ENCODE measurements at places on chromosomes 12 and 14.
A peak's percentile ranks its signal among the peaks of the same experiment; 100 is the strongest.

DNA sequence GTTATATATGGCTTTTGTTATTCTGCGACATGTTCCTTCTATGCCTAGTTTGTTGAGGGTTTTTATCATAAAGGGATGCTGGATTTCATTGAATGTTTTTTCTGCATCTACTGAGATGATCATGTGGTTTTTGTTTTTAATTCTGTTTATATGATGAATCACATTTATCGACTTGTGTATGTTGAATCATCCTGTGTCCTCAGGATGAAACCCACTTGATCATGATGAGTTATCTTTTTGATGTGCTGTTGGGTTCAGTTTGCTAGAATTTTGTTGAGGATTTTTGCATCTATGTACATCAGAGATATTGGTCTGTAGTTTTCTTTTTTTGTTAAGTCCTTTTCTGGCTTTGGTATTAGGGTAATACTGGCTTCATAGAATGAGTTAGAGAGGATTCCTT lies 291.2 kb downstream of the AKAP6 start:
- DNase-seq, result no peak

DNA sequence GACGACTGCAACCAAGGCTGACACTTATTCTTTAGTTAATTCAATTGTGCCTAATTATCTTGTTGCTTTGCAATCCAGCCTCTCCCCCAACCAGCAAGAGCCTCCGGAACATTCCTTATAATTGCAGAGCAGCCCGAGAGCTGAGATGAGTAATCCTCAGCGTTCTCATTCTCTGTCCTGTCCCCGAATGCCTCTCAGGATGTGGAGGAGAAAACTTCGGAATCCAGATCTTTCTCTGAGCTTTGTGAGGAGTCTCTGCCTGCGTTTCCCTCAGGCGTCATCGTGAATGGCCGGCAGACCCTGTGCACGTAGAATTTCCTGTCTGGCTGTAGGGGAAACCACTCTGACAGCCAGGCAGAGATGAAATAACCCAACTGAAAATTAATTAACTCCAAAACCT lies 160.5 kb upstream of the DIO3 start:
- DNase-seq, result no peak

DNA sequence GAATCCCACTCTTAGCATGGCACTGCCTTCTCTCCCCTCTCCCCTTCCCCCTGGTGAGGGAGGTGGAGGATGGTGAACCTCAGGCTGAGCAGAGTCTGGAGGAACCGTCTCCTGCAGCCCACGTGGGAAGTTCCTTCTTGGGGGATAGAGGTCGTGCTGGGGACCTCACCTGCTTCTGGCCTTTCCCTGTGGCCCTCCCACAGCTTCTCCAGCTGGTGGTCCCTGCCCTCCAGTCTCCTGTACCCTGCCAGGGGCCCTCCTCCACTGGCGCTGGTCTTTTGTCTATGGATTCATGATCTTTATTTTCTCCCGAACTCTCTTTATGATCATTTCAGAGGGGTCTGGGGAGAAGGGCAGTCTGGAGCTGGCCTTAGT lies 9.0 kb upstream of the MTA1 start:
- DNase-seq, result no peak

DNA sequence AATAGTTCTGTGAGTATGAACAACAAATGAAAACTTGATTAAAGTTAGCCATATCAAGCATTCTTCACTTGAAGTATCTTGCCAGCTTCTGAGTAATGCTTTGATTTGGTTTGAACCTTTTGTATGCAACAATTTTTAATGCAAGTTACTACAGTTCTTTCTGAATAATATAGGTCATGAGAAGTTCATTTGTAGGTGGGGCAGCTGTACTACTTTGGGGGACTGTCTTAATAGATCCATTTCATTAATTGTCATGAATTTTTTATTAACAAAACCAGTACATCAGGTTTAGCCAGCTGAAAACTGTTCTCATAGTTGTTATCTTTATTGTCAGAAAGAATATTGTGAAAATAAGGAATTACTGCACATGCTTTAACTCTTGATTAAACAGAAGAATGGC lies 142.7 kb downstream of the FOXA1 start:
- no peak for DNase-seq

- no peak for DNase-seq
Measured at GRCh38 chr12:6367065-6367968, 8.0 kb downstream of the SCNN1A start.

- peak; percentile 96 for DNase-seq
Measured at GRCh38 chr14:68939893-68940613, 39.0 kb downstream of the ACTN1 start.

DNA sequence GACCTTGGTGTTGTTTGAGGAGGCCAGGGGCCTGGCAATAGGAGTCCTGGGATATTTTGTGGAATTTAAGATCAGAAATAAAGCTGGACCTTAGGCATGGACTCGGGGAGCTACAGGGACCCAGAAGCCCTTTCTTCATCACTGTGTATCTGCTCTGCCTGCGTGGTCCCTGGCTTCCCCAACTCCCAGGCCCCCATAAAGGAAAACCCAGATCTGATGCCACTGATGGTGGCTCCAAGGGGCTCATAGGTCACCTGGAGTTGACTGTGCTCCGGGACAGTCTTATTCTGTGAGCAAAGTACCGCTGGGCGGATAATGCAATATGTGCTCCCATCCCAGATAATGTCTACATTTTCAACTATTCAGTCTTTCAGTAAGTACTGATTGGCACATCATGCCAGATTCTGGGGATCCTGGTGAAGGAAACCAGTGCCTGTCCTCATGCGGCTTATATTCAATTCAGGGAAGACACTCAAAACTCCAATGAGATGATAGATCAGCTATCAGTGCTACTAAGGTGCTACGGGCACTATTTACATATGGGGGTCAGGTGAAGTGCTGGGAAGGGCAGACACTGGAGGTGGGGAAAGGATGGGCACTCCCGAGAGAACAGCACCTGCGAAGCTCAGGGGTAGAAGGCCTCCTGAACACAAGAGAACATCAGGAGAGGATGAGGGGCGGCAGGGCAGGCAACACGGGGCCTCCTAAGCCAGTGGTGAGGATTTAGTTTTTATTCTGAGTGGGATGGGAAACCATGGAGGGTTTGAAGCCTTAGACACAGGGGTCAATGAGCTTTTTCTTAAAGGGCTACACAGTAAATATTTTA lies 5.5 kb upstream of the SELPLG start:
- no peak for DNase-seq

DNA sequence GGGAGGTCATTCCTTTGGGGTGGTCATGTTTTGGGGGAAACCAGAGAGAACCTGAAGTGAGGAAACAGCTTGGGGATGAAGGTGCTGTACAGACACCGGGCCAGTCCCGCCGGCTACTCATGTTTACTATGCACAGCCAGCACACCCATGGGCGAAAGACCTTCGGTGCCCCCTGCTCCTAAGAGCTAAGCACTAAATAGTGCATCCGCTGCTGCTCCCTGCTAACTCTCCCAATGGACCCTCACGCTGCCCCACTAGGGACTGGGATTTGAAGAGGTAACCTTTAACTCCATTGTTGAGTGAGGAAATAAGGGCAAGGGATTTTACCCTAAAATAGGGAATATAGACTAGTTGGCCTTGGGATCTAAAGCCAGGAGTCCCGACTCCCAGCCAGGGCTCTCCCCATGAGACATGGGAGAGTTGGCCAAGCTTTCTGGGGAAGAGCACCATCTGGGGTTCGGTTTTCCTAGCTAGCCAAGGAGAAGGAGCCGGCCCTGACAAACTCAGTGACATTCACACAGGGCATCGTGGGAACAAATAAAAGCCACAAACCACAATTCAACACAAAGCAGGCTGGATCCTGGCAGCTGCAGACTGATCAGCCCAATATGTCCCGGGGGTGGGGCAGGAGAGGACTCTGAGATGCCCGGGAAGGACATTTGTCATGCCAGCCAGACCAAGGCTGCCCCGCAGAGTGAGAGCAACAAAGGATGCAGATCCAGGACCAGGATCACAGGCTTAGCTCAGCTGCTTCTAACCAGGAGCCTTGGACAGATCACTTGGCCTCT lies 91.7 kb downstream of the SINHCAF start:
- DNase-seq, result no peak

DNA sequence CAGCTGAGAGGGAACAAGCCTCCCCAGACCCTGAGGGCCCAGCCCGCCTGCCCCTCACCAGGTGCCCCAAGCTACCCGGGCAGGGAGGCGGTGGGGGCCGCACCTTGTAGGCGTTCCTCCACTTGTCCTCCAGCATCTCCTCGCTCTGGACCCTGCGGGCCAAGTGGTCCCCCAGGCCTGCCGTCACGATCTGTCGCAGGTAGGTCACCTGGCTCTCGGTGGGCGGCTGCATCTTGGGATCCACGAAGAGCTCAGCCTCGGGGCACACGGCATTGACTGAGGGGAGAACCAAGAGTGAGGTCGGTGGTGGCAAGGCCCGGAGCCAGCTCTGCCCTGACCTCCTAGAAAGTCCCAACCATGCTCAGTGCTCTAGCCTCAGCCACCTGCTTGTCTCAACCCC lies 36.6 kb downstream of the DHX37 start:
- DNase-seq, result no peak

DNA sequence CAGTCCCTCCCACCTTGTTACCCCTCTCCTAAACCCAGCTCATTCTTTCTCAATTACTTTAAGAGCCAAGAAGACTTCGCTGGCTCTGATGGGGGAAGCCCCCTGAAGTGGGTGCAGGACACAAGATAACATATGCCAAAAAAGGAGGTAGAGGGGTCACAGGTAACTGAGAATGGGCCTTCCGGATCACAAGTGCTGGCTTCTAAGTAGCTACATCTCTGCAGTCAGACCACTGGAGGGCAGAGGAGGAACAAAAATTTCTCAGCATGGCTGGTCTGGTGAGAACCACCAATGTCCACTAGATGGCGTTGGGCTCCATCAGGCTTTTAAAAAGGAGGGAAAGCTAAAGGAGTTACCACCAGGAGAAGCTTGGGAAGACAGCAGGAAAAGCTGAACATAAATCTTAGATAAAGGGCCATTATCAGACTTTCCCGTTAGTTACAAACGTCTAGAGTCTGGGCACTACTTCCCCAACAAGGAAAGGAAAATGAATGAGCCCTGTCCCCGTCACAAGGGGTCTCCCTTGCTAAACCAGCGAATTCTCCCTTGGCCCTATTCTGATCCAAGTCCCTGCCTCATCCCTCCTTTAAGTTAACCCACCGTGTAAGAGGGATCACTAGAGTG lies 11.6 kb upstream of the CDH24 start:
- DNase-seq, result peak; percentile 85

GRCh38 chr12:67837876-67838275 lies 151.4 kb upstream of the IFNG-AS1 start:
- DNase-seq, result no peak

- no peak for DNase-seq
Measured at GRCh38 chr12:6140651-6141447, 16.4 kb upstream of the VWF start.

GRCh38 chr14:75880512-75880911 lies 101.3 kb downstream of the TGFB3 start:
- no peak for DNase-seq

DNA sequence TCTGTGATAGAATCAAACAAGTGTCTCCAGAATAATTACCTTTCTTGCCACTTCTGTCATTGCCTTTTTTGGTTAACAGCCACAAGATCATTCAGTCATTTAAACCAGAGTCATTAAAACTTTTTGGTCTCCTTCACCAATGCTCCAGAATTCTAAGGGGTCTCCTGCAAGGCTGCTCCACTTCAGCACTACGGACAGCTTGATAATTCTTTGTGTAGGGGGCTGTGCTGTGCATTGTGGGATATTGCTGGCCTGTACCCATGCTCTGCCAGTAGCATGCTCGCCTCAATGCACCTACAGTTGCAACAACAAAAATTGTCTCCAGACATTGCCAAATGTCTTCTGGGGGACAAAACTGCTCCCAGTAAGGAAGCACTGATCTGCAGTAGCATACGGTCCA lies 7.3 kb downstream of the ADAMTS20 start:
- DNase-seq, result no peak

- no peak for DNase-seq
Measured at GRCh38 chr12:86170051-86170450, 86.1 kb downstream of the MGAT4C start.

- peak; percentile 68 for DNase-seq
Measured at GRCh38 chr12:51951199-51951842, at the start of gene ACVR1B. TSS of gene ACVR1B (plus strand) at chr12:51951699. CDS start at chr12:51951744, 45 bp downstream.

- DNase-seq, result no peak
Measured at GRCh38 chr14:31207287-31207754, 272 bp downstream of the HECTD1 start.

GRCh38 chr14:59483819-59484638 lies at the start of the genes JKAMP and L3HYPDH:
TSS of gene JKAMP (plus strand) at chr14:59484517. CDS start at chr14:59484590, 73 bp downstream.
TSS of gene L3HYPDH (minus strand) at chr14:59484408. CDS start at chr14:59484316, 92 bp downstream.
- peak; percentile 78 for DNase-seq

- DNase-seq, result no peak
Measured at GRCh38 chr12:107336695-107337094, 243.3 kb upstream of the CRY1 start.

GRCh38 chr12:46391630-46392029 lies 19.1 kb upstream of the SLC38A2 start:
- no peak for DNase-seq

GRCh38 chr14:50784683-50785456 lies 46.1 kb downstream of the NIN start:
- no peak for DNase-seq

DNA sequence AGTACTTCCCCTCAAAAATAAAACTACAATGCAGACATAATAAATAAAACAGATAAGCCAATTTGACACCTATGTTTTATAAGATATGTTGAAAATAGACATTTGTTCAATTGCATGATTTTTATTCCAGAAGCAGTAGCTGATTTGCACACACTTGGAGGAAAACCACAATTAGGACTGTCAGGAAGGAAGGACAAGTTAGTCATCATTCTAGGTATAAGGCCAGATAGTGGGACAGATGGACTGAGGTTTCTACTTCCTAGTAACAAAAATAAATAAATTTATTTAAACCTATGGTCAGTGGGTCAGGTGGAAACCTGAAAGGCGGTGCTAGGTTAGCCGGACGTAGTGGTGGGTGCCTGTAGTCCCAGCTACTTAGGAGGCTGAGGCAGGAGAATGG lies 141.8 kb upstream of the RASSF8 start:
- no peak for DNase-seq

GRCh38 chr14:72736308-72736707 lies 157.6 kb downstream of the DPF3 start:
- DNase-seq, result peak; percentile 25

DNA sequence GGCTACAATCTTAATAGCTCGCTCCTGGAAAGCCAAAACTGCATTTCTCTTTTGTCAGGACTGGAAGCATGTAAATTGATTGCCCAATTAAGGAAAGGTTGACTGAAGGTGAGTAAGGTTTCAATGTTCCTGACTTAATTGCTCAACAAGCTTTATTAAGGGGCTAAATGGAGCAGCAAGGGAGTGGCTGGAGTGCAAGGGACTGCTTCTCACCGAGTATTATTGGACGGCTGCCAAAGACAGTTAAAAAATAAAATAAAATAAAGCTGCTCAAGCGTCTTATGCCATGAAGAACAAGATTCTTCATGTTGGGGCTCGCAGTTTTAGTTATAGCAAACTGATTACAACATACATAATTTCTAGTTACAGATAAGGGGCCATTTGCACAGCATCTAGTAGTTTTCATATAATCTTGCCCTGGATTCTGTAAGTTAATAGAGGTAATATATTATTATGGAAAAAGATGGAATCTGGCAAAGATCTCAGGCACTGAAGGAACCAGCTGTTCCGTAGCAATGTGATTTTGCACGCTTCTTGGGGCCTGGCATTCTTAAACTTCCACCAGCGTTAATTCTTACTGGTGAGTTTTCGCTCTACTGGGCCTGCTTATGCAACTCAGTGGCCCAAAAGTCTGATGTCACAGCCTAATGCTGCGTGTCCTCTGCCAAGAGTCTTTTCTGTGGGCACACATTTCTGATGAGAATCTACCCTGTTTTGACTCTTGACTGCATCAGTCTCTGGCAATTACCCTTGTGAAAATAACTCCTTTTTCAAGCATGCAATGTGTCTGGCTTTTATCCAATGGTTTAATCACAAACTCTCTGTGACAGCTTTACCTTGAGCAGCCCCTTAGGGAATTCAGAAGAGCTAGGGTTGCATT lies 108.5 kb downstream of the SLC38A1 start:
- no peak for DNase-seq

Measured in A172 (cell line).